ENCODE measurements at places on chromosomes 6 and 20.

GRCh38 chr20:4853004-4853403, 131.3 kb downstream of the PRND start:
- no peak for DNase-seq

DNA sequence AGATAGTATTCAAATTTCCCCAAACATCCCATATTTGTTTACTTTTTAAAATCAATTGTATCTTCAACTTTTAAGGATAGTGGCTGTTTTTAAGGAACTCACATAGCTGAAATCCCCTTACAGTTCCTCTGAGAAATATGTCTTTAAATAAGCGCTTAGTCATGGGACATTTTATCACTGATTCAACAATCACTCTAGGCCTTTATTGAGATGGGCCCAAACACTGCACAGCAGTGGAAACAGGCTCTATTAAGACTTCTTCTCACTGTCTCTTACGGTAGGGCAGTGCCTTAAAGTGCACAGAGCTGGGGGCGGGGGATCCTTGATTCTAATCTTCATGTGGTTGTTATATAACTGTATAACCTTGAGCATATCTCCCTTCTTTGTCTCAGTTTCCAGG, 59.8 kb upstream of the RREB1 start:
- peak; percentile 33 for DNase-seq

- no peak for DNase-seq
Measured at GRCh38 chr6:169776379-169776778, 25.0 kb downstream of the ERMARD start.

- peak; percentile 79 for DNase-seq
Measured at GRCh38 chr20:50992733-50993457, 30.0 kb downstream of the KCNG1 start.

DNA sequence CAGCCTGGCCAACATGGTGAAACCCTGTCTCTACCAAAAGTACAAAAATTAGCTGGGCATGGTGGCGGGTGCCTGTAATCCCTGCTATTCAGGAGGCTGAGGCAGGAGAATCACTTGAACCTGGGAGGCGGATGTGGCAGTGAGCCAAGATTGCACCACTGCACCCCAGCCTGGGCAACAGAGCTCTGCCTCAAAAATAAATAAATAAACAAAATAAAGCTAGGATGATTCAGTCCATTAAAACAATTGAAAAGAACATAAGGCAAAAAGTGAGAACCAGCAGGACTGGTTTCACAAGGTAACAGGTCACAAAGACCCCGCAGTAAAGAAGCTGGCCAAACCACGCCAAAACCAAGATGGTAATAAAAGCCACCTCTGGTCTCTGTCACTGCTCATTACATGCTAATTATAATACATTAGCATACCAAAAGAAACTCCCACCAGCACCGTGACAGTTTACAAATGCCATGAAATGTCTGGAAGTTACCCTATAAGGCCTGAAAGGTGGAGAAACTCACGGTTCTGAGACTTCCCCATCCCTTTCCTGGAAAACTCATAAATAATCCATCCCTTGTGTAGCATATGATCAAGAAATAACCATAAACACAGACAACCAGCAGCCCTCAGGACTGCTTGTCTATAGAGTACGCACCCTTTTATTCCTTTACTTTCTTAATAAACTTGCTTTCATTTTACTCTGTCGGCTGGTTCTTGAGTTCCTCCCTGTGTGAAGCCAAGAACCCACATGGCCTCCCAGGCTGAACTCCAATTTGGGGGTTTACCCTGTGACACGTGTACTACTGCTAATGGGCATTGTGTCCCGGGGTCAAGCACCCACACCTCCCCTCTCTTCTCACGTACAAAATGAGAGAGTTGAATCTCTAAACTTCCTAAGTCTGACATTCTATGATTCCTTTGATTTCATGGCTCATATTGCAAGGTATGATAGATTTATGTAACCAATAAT, 10.2 kb downstream of the LAMA4 start:
- no peak for DNase-seq

GRCh38 chr6:89022798-89023197, 57.8 kb upstream of the PNRC1 start:
- no peak for DNase-seq

DNA sequence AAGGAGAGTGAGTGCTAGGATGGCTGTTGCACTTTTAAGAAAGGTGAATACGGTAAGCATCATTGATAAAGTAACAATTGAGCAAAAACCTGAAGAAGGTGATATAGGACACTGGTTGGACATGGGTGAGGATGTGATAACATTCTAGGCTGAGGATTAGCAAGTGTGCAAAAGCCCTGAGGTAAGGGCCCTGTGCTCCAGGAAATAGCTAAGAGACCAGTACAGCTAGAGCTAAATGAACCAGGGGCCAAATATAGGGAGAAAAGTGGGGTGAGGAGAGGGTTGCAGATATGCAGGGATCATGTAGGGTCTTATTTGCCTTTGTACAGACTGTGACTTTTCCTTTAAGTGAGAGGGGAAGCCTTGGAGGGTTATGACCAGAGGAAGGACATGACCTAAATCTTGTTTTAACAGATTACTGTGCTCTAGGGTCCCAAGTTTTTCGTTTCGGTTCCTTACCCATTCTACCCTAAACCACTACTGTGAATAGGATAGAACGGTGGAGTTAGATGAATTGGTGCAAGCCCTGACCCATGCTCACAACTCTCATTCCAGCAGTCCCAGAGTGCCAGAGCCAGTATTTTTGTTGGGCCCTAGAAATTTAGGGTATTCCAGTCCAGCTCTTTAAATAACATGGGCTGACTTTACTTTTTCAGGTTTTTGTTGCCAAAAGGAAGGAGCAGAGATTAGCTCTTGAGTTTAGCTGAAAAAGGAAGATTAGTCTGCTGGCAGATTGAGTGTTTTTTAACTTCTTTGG, 10.7 kb downstream of the MAPK14 start:
- no peak for DNase-seq

DNA sequence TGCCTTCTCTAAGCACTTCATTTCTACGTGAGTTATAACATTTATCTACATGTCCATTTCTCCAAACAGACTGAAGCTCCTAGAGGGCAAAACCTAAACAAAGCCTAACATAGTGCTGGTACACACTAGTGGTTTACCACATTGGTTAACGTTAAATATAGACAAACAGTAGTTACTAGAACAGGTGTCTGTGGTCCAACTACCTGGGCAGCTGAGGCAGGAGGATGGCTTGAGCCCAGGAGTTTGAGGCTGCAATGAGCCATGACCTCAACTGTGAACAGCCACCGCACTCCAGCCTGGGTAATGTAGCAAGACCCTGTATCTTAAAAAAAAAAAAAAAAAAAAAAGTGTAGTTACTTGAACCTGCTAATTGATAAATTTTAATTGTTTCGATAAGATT, 26.5 kb downstream of the PTPRK start:
- DNase-seq = no peak

- no peak for DNase-seq
Measured at GRCh38 chr6:85006362-85006761, 242.0 kb upstream of the TBX18 start.

DNA sequence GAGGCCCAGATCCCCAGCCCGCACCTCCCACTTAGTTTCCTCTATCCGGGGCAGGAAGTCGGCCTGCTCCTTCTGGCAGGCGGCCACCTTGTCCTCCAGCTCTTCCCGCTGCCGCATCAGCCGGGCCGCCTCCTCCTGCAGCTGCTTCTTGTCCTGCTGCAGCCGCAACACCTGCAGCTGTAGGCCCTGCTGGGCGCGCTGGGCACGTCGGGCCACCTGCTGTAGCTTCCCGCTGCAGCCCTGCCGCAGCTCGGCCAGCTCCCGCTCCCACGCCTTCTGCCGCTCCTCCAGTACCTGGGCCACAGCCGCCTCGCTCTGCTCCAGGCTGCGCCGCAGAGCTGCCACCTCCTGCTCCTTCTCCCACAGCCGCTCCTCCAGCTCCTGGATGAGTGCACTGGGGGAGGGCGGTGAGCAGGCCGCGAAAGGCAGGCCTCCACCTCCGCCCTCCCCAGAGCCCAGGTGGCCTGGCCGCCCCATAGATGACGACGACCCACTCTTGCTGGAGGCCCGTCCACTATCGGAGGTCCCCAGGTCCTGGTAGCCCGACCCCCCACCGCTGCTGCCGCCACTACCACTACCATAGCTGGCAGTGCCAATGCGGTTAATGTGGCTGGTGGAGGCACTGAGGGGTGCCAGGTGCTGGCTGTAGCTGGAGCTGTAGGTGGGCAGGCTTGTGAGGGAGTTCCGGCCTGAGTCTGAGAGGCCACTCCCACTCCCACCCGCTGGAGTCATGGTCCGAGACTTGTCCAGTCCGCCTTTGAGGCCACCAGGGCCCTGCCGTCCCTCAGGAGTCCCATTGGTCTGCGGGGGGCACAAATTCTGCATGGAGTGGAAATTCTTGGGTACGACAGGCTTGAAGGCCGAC, 6.0 kb upstream of the FASTKD5 start:
- DNase-seq = no peak
